ENCODE measurements at places on chromosomes 3 and 15.
A peak's percentile ranks its signal among the peaks of the same experiment; 100 is the strongest.

GRCh38 chr3:49166752-49167556 is 823 bp upstream of the CCDC71 start:
- DNase-seq = no peak
- peaks cover 22% of the 10 kb centered on the region for H3K36me3 ChIP-seq
- H3K27ac ChIP-seq = peak overlapping the region; percentile 83
- H3K4me1 ChIP-seq = peaks cover 38% of the 10 kb centered on the region
- peak overlapping the region; percentile 88 for H3K4me3 ChIP-seq

DNA sequence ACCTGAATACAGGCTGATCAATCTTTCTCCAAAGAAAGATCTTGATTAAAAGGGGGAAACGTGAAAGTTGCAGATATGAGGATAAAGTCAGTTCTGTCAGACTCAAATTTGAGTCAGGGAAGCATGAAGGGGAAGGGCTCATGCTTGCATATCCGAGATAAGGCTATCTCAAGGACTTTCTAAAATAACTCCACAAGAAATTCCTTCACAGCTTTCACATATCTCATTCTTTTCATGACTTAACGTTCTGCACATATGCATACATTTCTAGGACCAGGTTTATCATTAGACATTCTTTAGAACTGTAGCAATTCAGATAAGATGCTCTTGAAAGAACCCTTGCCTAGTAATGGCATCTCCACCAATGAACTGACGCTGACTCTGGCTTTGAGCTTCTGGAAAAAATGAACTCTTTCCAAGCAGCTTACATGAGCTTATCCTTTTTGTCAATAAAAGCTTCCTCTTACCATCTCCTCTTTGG is 15.9 kb downstream of the SH3GL3 start:
- no peaks in the 10 kb centered on the region for H3K36me3 ChIP-seq
- no peaks in the 10 kb centered on the region for H3K4me1 ChIP-seq
- no peak for DNase-seq
- no peak overlapping the region for H3K27ac ChIP-seq

GRCh38 chr3:107103786-107104185 is 273.5 kb upstream of the CCDC54 start:
- no peak for DNase-seq
- H3K27ac ChIP-seq = no peak overlapping the region
- H3K36me3 ChIP-seq = no peaks in the 10 kb centered on the region
- no peak overlapping the region for H3K4me3 ChIP-seq
- no peaks in the 10 kb centered on the region for H3K4me1 ChIP-seq
- peaks cover 1% of the 10 kb centered on the region for H3K27me3 ChIP-seq

- H3K4me1 ChIP-seq = peaks cover 58% of the 10 kb centered on the region
- no peak overlapping the region for H3K27ac ChIP-seq
- no peaks in the 10 kb centered on the region for H3K36me3 ChIP-seq
- H3K27me3 ChIP-seq = no peaks in the 10 kb centered on the region
- DNase-seq = no peak
- H3K4me3 ChIP-seq = no peak overlapping the region
These were observed 134.8 kb downstream of the CHDH start for GRCh38 chr3:53711387-53711786.

Data from activated CD4-positive, alpha-beta memory T cell treated with anti-CD3 and anti-CD28 coated beads, Interleukin-2, amount 10 ng/mL, durations not matched to agents 7 days and 5 days (primary cell).